ENCODE measurements at places on chromosomes 4 and X.

- no peak for DNase-seq
These were observed 277.8 kb downstream of the TENM3 start for GRCh38 chr4:182521011-182521410.

DNA sequence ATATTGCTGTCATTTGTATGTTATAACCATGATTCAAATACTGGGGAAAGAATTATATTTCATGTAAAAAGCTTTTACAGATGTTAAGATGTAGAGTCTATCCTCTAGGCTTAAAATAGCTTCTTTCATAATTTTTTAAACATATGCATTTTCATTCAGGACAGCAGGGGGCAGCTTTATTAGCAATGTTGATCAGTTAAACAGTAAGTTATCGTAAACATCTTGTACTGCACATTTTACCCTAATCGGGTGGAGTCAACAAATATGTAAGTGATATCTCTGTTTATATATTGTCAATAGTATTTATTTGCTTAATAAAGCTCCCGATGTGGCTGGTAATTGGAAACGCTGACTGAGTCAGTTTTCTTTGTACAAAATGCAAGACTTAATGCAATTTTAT lies 142.5 kb upstream of the MED14 start:
- no peak for DNase-seq

GRCh38 chr4:185730849-185731608 lies 81.0 kb downstream of the SORBS2 start:
- no peak for DNase-seq

DNA sequence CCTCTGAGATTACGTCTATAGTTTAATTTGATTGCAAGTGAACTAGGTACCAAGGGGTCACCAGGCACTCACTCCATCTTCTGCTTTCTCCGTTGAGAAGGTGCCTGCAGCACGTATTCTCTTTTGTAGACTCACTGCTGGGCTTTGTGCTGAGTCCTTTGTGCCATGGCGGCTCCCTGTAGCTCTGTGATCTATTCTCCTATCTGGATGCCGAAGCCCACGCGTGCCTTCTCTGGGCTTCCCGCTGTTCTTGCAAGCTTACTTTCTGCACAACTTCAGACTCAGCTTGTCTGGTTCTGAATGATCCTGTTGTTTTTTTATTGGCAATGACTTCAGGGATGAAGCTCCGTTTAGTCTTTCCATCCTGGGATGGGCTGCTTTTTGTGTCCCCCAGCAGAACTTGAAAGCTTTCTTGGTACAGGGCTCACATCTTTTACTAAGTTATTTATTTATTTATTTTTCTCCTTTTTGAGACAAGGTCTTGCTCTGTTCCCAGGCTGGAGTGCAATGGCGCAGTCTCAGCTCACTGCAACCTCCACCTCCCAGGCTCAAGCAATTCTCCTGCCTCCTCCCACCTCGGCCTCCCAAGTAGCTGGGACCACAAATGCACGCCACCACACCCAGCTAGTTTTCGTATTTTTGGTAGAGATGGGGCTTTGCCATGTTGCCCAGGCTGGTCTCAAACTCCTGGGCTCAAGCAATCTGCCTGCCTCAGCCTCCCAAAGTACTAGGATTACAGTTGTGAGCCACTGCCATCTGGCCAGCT lies 100.9 kb upstream of the NKX1-1 start:
- DNase-seq = no peak

- no peak for DNase-seq
These were observed 54.1 kb upstream of the ARHGAP24 start for GRCh38 chr4:85420831-85421230.

- DNase-seq = no peak
These were observed 38.6 kb downstream of the COX7B2 start for GRCh38 chr4:46870411-46870810.

- DNase-seq = no peak
These were observed 41.5 kb upstream of the FHDC1 start for GRCh38 chr4:152894673-152895072.

DNA sequence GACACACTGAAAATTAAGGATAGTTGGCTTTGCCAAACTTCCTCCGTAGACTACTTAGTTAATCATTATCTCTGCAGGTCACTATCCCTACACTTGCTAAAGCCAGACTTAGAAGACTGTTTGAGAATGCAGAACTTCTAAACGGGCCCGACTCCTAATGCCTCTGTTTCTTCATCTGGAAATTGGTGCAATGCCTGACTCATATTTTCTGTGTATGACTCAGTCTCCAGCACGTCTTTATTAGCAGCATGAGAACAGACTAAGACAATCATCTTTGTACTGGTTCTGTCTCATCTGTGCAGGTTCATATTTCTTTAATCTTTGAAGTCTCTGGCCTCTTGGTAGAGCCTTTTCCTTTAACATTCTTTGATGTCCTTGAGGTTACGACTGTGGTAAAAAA lies 411.9 kb upstream of the ACTRT1 start:
- DNase-seq = no peak

All from NCI-H2227 treated with DMSO at 0.1 percent for 48 hours (cell line).